ENCODE measurements at places on chromosomes 7 and 10.

DNA sequence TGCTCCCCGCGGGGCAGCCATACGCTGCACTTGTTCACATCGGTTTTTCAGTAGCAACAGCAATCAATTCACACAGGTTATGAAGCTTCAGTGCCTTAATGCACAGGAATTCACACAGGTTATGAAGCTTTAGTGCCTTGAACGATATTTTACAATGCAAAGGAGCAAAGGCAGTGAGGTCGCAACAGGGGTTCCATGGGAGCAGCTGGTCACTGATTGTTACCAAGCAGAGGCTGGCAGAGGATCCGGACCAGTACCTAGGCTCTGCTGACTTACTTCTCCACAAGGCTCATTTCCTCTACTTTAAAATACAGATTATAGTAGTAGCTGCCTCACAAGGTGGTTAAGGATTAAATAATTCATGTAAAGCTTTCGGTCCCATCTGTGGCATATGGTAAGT, 95.2 kb upstream of the ODAD2 start:
- no peak for DNase-seq

- no peak for DNase-seq
Measured at GRCh38 chr7:121766676-121767075, 106.3 kb upstream of the PTPRZ1 start.

DNA sequence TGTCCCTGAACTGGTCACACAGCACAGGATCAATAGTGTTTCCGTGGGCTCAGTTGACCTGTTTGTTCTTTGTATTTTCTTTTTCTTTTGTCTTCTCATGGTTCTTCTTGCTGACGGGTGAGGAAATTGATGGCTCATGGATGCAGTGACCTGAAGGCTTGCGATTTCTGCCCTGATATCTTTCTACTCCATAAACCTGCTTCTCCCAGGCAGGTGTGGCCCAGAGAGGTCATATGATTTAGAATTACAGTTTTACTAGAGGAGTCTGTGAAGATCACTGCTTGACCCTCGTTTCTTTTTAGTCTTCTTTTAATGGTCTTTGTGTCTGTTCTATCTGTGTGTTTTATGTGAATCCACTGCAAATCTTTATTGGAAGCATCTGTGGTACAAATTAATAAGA, 195.1 kb upstream of the KLF6 start:
- no peak for DNase-seq

DNA sequence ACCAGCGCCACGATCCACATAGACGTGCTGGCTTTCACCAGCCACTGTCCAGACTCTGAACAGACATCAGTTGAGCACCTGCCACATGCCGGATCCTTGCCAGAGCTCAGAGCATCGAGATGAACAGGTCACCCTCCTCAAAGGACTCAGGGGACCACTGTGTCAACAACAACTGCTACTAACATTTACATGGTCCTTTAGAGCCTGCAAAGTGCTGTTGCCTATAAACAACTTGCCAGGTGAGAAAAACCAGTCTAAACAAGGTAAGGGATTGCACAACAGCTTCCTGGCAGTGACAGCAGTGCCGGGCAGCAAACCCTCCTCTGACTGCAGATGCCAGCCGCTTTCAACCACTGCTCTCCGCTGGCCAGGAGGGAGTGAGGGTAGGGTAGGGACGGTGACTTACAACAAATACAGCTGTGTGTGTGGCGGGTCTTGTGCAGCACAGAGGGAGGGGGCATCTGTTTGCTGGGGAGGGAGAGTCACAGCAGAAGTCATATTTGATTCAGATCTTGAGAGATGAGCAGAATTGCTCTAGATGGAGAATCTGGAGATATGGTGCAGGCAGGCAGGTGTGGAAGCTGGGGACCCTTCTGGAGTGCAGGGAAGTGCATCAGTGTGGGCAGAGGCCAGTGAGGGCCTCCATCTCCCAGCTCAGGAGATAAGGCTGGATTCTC, 32.8 kb upstream of the RHEB start:
- no peak for DNase-seq

- peak; percentile 25 for DNase-seq
Measured at GRCh38 chr7:85719981-85720953, 533.4 kb upstream of the SEMA3D start.

GRCh38 chr10:67520924-67521520, 175.0 kb downstream of the CTNNA3 start:
- DNase-seq, result no peak

DNA sequence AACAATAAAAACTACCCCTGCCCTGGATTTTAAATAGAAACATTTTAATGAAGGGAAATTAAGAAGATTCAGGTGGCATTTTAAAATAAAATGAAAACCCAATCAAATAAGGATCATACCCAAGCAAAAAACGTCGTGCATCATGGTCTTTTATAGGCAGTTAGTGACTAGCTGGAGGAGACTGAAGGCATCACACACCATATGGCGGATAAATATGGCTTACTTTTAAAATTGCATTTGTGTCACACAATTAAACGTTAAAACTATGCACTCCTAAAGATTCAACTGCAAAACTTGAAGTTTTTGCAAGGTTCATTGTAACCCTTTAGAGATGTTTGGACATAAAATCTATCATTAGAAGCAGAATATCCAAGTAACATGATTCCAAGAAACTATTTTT, 200.1 kb upstream of the NRG3 start:
- DNase-seq, result no peak

- DNase-seq, result no peak
Measured at GRCh38 chr10:49185213-49185612, 3.0 kb downstream of the TMEM273 start.

- no peak for DNase-seq
Measured at GRCh38 chr7:149007611-149008010, 20.7 kb downstream of the PDIA4 start.

GRCh38 chr7:139725077-139725476, 52.7 kb downstream of the HIPK2 start:
- DNase-seq, result no peak

- DNase-seq, result no peak
Measured at GRCh38 chr10:29947701-29948060, 111.7 kb downstream of the JCAD start.

Data from omental fat pad (tissue), 4 donors.